KBM-7 (cell line): ENCODE measurements at places on chromosomes 6 and 20.

GRCh38 chr6:16494793-16495192, 256.4 kb downstream of the GMPR start:
- DNase-seq = peak; percentile 18

DNA sequence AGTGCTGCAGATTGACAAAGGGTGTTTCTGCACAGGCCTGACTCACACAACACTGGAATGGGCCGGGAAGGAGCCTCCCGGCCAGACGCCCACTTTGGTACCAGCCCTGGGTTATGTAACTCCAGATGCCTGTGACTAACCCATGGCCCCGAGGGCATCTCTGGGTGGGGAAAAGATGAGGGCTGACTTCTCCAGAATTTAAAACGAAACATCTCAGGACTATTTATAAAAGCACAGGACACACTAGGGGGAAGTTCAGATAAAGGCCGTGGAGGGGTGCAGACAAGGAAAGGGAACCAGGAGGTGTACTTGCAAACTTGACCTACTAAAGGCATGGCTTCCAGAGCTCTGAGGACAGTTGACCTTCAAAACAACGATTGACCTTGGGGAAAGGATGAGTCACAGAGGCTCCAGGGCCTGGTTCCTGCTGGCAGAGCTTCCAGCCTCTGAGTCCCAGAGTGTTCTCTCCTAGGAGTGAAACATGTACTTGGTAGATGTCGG, 196.9 kb downstream of the NFATC2 start:
- no peak for DNase-seq

- peak; percentile 29 for DNase-seq
Measured at GRCh38 chr20:45051204-45052060, 49.5 kb downstream of the KCNS1 start.

DNA sequence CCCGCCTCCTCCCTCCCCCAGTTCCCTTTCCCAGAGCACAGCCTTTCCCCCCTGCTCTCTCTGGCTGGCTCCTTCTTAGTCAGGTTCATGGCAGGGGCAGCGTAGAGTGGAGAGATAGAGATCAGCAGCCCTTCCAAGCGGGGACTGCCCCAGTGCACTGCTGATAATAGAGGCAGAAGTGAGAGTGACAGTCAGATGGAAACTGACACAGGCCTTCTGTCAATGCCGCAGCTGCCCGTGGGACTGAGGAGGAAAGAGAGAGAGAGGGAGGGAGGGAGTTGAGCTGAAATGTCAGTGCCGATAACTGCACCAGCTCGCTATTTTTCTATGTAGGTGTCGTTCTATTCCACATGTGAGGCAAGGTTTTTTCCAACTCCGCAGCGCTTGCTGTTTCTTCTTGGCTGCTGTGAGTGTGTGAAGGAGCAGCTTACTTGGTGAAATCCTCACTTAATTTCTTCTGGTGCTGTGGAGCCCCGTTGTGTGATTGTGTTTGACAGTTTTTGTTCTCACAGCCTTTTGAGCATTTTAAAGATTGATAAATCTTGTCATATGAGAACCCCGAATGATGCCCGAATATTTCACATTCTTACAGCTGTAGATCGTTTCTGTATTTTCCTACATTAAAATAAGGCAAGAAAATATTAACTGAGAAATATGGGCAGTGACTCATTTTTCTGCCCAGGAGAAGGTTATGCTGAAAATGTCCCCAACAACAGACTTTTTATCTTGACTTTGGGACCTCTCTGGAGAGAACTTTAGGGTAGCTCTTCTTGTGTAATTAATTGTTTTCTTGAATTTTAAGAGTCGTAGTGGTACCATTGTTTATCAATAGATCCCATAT, 386.4 kb upstream of the MMS22L start:
- peak; percentile 1 for DNase-seq

- peak; percentile 85 for DNase-seq
Measured at GRCh38 chr6:170087941-170088581, 202.8 kb downstream of the DLL1 start.

DNA sequence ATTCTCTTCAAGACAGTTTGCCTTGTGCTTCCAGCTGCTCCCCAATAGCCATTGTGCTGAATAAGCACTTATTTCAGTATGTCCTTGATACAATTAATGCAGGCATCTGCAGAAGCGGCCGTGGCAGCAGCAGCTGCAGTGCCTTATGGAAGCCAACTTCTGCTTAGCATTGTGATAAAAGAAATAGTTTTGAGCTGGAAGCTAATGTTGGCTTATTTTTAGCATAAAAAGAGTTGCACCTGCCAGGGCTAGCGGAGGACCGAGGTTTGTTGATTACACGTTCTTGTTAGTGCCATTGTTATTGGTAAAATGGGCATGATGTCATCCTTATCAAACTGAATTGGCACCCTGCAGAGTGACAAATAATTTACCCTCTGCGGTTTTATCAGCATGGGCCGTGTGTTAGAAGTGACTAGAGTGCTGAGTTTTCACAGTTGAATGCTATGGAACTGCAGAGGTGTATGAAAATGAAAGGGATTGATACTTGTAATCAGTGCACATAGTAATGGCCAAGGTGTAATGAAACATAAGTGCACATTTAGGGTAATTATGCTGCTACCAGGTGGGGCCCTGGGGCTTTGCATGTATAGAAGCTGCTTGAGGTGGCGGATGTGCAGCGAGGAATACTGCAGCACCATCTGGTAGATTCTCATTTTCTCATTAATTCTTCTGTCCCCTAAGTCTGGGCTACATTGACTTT, 334.3 kb downstream of the CDKAL1 start:
- DNase-seq = no peak

DNA sequence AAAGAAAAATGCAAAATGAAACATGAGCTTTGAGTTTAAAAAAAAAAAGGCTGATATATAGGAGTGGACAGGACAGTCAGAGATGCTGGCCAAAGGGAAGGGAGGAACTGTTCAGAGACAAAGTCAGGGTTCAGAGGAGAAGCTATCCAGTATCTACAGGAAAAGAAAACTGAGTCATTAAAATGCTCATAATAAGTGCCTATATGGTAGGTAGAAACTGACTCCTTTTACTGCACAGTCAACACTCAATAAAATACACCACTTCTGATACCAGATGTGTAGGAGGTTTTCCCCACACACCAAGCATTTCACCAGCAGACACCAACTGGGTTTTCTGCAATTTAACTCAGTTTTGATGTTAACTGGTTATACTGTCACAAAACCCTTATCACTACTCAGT, 32.9 kb downstream of the FRK start:
- DNase-seq = no peak

DNA sequence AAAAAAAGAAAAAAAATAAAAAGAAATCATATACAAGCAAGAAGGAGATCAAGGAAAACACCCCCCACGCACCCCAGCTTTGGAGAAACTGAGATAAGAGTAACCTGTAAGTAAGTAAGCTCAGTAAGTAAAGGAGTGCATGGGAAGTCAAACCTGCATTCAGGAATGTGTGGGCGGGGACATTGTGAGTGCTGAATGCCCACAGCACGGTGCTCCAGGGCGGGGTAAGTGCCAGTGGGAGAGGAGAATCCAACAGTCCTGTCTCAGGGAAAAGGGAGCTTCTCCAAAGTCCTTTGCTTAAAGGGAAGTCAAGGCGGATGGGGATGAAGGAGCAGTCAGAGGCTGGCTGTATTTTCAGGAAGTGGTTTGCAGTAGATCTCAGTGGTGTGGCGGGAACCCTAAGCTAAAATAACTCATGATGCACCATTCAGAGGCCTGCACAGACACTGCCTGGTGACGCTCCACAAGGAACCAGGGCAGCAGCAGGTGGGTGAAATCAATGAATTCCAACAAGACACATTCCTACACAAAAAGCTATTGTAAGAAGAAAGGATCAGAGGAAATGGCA, 368.0 kb downstream of the QKI start:
- DNase-seq = peak; percentile 63

DNA sequence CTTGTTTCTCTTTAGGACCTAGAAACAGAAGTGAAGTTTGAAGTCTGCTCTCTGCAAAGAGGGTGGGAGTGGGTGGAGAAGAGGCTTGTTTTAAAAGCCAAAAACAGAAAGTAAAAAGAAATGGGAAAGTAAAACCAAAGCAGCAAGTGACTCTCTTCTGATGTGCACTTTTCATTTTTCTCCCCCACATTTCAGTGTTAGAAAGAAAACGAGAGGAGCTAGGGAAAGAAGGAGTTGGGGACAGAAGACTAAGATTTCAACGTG, 1.3 kb downstream of the C6orf141 start:
- DNase-seq = peak; percentile 63

GRCh38 chr6:96521306-96521643, 331 bp upstream of the UFL1 start:
- DNase-seq = no peak

- DNase-seq = no peak
Measured at GRCh38 chr6:164911151-164911550, 398.3 kb downstream of the C6orf118 start.

- no peak for DNase-seq
Measured at GRCh38 chr6:165245701-165246100, 63.7 kb downstream of the C6orf118 start.

DNA sequence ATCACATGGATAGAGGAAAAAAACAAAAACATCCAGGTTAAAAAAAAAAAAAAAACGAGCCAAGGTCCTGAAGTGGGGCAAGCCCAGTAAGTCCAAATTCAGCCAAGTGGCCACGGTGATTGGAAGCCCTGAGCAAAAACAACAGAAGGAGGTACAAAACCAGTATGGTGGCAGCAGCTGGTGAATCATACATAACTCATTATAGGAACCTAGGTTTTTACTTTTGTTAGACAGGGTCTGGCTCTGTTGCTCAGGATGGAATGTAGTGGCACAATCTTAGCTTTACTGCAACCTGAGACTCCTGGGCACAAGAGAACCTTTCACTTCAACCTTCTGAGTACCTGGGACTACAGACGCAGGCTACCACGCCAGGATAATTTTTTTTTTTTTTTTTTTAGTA, 22.7 kb upstream of the MYB start:
- DNase-seq = no peak

DNA sequence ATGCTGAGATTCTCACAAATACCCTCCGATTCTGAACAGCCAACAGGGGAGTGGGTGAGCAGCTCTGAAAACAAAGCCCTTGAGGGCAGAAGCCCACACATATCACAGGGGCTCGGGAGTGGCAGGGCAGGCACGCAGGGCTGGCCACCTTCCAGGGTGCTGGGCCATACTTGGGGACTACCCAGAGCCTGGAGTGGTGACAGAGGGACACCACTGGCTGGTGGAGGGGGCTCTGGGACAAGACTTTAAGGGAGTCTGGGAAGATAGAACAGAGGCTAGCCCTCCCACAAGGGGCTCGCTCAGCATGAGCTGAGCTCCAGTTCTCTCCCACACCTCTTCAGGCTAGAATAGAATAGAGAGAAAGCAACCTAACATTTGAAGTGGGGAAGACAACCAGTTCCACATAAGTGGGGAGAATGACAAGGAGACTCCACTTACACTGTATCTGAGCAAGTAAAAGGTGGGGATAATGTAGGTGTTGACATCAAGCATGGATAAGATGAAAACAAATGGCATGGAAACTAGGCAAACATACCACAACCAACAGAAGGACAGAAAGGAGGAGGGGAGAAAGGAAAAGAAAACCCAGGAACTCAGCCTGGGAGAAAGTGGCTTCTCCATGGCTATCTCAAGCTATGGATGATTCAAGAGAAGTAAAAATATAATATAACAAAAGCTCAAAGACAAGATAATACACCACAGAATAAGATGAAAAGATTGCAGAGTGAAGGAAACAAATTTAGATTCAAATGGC, 7.0 kb downstream of the PPIL1 start:
- DNase-seq = no peak

GRCh38 chr6:12203001-12203400, 87.2 kb upstream of the EDN1 start:
- no peak for DNase-seq

GRCh38 chr20:31593221-31594001, 11.7 kb upstream of the ID1 start:
- DNase-seq = no peak

DNA sequence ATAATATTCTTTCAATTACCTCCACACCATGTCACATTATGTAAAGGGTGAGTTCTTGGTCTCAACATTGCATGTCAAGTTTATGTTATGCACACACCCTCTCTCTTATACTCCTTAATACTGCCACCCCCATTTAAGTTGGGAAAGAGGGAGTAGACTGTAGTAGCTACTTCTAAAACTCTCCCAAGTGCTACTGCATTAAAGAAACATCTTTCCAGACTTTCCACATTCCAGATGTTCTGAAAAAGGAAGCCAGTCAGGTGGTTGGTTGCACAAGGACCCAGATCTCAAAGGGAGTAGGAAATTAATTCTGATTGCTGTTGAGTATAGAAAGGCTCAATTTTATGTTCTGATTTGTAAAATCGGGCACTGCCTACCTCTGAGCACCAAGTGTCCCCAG, 419.5 kb downstream of the CD83 start:
- DNase-seq = no peak

- peak; percentile 79 for DNase-seq
Measured at GRCh38 chr6:152587473-152587872, 49.7 kb downstream of the SYNE1 start.

DNA sequence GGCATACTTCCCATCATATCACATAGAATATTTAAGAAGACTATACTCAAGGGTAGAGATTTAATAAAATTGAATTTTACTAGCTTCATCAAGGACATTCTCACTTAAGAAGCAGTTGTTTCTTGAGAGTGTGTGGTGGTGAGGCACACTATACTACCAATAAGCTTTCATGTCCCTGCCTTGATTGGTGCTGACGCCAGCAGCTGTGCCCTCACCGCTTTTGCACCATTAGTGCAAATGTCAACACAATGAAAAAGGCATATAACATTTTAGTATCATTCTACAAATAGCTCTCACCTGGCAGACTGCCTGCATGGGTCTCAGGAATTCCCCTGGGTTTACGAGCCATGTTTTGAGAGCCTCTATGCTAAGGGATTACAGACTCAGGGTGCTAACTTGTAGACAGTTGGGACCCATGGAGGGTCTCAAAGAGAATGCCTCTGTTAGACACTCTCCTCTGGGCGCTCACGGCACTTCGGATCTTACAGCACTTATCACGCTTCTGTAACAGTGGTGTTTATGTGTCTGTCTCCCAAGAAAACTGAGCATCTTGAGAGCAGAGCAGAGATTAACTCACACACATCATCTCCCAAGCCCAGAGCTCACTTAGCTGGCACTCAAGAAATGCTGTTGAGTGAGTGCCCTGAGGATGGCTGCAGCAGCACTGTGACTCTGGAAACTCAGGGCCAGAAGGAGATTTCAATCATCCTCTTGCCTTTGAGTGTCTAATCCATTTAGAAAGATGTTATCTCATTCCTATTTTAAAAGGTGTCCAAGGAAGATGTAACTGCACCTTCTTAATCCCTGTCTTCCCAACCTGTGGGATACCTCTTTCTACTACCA, 143.3 kb upstream of the GPR6 start:
- no peak for DNase-seq

DNA sequence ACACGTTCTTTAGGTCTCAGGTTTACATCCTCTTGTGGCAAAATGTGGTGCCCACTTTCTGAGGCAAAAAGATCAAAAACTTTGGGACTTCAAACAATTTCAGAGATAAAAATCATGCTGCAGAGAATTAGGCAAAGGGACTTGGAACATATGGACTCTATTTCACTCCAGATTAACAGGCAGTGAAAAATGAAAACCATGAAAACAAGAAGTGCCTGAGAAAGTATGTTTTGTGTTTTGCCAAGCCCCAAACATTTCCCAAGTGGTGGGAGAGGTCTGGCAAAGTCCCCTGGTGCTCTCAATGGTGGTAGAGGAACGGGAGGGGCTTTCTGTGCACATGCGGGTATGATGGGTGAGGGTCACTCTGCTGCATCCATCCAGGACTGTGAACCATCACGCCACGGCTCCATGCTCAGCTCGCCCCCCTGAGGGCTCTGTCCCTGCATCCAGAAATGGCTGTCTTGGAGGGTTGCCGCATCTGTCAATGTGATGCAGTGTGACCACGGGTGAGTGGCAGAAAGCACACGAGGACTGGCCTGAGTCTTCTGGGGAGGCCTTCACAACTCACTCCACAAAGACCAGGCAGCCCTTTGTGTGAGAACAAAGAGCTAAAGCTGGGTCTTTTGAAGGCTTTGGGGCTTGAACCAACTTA, 43.2 kb upstream of the TBC1D7 start:
- no peak for DNase-seq
